ENCODE measurements at places on chromosomes 13 and 19.
A peak's percentile ranks its signal among the peaks of the same experiment; 100 is the strongest.

DNA sequence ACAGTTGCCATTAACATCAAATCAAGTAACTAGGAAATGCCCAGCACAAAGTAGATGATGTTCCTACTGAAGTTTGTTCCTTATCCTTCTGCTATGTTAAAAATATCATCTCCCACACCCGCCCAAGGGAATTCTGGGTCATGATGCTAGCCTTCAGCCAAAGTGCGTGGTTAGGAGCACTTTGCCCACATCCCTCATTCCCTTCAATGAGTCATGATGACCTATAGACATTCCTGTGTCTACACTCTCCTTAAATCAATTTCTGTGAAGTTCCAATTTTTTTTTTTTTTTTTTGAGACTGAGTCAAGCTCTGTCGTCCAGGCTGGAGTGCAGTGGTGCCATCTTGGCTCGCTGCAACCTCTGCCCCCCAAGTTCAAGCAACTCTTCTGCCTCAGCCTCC, 17.0 kb downstream of the RXFP2 start:
- no peak for DNase-seq

DNA sequence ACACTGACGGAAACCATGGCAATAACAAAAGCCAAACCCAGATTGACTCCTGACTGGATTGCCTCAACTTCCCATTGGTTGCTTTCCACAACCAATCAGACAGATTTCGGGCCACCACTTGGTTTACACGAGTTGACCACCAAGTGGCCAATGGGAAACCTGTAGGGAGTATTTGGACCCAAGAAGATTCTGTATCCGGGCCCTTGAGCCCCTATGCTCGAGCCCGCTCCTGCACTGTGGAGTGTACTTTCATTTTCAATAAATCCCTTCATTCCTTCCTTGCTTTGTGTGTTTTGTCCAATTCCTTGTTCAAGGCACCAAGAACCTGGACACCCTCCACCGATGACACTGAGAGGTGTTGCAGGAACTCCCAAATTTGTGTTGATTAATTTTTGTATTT, 24.1 kb upstream of the URI1 start:
- no peak for DNase-seq

- DNase-seq, result no peak
Measured at GRCh38 chr13:75796825-75797224, 160.7 kb downstream of the LMO7 start.

GRCh38 chr13:112242777-112243176, 133.4 kb upstream of the SPACA7 start:
- no peak for DNase-seq

DNA sequence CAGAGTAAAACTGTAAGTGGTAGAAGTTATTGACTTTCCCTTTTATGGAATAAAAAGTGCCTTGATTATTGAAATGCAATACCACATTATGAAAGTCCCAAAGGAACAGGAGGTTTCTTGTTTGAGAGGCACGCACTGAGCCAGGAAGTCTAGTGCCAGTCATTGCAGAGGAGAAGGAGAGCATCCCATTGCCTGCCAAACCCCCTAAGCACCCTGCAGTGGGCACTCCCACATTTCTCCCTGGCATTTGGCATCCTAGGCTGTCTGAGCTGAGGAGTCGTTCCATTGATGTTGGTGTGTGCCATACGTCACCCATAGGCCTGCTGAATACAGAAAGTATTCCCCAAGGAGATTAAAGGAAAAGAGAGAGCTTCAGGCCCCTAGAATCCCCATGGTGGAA, 85.7 kb upstream of the MBNL2 start:
- no peak for DNase-seq

DNA sequence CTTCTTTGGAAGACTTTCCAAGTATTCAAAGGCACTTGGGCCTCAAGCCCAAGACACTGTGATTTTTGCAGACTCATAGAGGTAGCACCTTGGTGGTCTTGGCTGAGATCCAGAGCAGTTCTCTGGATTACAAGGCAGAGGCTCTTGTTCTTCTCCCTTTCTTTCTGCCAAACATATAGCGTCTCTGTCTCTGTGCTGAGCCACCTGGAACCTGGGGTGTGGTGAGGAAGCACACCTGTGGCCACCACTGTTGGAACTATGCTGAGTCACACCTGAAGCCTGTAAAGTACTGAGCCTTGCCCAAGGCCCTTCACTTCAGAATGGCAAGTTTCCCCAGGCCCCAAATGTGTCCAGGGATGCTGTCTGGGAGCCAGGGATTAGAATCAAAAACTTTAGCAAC, 127.5 kb downstream of the FREM2 start:
- no peak for DNase-seq

GRCh38 chr19:19938449-19938848, 37.7 kb downstream of the ZNF93 start:
- DNase-seq, result no peak

DNA sequence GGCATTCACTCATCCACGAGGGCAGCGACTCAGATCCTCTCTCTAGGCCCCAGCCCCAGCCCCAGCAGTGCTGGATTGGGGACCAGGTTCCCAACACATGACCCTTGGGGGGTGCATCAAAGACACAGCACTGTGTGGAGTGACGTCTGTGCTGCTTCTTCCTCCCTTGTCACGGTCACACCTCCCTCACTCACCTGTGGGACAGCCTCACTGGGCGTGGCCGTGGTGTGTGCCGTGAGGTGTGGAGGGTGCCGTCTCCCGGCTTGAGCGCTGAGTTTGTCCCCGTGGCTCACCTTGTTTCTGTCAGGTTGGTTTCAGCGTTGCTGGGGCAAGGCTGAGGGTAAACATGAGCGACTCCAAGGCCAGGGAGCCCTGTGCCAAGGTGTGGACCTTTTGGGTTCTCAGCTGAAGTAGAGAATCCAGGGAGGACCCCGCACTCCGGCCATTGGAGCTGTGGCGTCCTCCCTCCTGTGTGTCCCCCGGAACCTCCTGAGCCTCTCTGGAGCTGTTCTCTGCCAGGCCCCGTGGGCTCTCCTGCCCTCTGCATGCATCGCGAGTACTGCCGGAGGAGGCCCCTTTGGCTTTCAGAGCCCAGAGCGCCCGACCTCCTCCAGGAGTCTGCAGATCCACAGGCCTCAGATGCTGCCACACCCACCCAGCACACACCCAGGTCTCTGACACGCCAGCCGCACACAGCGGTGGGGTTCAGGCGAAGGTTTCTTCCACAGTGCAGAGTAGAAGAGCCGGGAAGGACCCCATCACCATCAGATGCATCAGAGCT, 33.6 kb downstream of the CSNK1G2 start:
- no peak for DNase-seq

DNA sequence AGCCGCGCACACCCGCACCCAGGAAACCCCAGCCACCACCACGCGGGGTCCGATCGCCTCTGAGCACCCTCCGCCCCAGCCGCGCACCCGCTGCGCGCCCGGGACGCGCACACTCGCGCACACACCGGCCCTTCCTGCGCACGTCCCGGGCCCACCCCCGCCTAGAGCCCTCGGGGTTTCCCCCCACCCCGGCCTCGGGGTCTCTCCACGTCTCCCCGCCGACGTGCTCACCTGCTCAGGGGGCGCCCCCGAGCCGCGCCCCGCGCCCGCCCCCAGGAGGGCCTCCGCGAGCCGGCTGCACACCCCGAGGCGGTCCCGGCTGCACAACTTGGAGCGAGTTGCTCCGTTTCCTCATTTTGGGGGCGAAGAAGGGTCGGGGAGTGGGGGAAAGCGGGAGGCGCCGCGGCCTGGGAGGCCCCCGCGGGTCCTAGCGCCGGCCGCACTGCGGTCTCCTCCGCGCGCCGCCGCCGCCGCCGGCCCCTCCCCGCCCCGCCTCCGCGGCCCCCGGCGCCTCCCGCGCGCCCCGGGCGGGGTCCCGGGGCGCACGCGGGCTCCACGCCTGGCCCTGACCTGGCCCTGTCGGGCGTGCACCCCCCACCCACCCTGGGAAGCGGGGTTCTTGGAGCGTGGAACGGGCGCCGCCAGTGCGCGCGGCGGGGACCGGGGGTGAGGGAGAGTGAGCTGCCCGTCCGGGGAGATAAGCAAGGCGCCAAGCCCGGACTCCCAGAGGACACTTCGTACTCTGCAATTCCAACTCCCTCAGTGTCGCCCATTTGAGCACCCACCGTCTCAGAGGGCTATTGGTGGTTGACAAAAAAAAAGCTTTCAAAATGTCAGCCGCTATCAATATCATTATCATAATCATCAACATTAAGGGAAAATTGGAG, at the start of gene MATK:
Gene MATK, minus strand, starts transcription at position 444 of the 887 bp plus-strand sequence. CDS start 1,246 bp downstream, outside the sequence.
- DNase-seq, result peak; percentile 76

- no peak for DNase-seq
Measured at GRCh38 chr13:61040181-61040580, 375.5 kb downstream of the PCDH20 start.

DNA sequence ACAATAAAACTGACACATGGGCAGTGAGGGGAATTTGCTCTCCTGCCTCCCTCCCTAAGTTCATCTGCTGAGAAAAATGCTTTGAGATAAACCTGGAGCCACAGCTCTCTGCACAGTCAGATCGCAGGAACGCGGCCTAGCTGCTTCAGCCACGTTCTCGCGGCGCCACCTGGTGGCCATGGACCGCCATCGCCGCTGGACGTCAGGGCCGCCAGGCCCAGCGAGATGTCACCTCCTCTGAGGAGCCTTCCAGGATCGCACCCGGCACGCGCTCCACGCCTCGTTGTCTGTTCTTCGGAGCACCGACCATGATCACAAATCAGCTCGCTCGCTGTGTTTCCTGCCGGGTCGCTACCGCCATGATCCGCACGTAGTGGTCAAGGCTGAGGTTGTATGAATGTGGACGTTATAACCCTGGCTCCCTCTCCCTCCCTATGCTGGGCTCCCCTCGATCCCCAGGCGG, 20.6 kb upstream of the USP29 start:
- peak; percentile 67 for DNase-seq

DNA sequence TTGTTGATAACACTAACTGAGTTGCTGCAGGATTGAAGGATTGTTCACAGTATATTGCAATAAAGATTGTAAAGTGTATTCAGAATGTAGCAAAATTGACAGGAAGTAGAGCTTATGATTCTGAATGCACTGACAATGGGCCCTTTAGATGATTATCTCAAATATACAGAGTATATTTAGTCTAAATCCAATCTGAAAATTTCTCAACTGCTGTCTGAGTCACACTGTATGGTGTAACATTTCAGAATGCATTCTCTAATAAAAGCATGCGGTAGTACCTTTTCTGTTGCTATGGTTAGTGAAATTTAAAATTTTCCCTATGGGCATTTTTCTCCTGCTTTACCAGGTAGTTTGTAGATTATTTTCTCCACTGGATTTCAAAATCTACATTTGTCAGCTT, 365.2 kb downstream of the PCDH17 start:
- DNase-seq, result no peak

DNA sequence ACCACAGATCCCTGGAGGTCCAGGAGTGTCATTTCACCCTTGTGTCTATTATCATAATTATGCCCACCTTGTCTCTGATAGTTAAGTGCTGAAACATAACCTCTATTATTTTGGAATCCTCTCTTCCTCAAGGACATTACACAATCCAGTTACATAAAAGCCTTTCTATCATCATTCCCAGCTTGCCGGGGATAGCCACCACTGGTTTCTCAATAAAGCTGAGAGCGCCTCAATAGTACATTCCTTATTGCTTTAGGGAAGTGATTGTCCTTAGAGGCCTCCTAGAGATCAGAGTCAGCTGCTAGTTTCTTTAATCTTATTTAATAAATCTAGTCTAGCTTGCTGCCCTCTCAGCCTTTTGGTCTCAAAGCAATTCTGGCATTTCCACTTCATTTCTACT, 490.0 kb upstream of the ATXN8OS start:
- DNase-seq, result no peak

DNA sequence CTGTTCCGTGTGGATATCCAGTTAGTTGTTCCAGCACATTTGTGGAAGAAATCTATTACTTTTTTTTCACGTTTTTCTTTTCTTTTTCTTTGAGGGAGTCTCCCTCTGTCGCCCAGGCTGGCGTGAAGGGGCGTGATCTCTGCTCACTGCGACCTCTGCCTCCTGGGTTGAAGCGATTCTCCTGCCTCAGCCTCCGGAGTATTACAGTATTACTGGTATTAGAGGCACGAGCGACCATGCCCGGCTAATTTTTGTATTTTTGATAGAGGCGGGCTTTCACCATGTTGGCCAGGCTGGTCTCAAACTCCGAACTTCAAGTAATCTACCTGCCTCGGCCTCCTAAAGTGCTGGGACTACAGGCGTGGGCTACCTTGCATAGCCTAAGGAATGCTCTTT, 43.6 kb downstream of the ZNF611 start:
- no peak for DNase-seq

DNA sequence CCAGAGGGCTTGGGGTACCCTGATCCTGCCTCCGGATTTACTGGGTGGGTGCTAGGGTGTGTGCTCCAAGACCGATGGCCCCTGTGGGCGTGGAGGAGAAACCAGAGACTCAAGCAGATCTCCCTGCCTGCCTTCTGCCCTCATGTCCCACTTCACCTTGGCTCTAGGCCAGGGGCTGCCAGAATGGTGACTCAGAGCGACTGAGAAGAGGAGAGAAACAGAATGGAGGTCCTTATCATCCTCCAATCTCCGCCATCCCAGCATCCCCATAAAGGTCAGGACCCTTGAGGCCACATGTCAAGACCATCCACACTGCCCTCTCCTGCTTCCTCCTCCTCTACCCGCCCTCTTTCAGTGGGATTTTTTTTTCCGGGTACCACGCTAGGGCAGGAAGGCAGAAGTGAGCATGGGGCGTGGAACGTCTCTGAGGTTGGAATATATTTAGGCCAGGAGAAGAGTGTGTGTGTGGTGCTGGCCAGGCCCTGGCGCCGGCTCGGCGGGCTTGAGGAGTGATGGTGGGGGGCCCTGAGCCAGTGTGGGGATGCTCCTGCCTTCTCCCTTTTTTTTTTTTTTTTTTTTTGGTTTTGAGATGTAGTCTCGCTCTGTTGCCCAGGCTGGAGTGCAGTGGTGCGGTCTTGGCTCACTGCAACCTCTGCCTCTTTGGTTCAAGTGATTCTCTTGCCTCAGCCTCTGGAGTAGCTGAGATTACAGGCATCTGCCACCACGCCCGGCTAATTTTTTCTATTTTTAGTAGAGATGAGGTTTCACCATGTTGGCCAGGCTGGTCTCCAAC, 22.3 kb downstream of the IER2 start:
- peak; percentile 29 for DNase-seq

DNA sequence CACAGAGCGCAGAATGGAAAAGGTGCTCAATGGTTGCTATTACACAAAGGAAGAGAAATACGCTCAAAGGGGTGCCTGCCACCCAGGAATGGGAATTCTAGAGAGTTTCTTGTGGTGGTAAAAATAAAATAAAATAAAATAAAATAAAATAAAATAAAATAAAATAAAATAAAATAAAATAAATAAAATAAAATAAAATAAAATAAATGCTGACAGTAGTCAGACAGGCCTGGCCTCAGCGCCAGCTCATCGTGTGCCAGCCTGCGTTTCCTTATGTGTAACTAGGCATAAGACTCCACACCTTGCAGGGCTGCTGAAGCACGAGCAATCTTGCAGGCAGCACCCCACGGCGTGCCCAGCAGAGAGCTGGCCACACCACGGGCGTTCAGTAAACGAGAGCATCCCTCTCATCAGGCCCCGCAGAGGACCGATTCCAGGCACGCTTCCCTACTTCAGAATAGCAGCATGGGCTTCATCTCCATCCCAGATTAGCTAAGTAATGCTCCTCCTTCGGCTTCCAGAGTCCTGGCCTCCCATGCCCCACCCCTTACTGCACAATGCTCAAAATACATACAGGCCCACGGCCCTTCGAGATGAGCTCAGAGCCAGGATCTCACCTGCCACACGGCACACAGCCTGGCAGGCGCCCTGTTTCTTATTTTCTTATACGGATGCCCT, 5.6 kb downstream of the NAPA start:
- no peak for DNase-seq

Measured in GM13977 (cell line).